ENCODE measurements at places on chromosomes 7 and 10.

DNA sequence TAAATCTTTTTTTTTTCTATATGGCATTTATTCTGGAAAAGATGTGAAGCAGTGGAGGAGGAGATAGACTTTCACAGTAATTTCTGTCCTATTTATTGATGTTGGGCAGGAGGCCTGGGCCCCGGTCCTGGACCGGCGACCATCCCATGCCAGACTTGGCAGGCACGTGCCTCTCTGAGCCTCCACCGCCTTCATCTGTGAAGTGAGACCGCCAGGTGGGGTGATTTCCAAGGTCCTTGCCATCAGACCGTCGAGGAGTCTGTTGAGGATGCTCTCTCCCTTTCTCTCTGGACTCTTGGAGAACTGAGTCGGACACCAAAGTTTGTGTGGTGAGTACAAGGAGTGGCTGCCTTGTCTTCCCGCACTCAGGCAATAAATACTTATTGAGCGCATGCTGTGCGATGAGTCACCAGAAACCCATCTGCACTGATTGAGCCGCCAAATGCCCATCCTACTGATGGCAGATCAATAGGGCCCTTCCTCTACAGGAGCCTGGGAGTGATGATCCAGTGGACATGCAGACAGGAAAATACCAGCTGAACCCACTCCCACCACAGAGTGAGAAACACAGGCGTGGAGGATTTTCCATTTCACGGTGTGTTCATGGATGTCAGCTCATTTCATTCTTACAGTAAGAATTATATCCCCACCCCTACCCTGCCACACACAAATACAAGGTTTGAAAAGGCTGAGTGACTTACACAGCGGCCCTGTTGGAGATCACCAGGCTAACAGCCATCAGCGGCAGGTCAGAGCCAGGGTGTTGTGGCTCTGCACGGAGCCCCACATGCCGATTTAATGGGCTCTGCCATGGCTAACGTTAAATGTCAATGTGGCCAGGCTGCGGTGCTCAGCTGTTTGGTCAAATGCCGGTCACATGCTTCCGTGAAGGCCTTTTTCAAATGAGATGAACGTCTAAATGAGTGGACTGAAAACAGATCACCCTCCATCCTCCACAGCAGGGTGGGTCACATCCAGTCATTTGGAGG lies 11.5 kb upstream of the PRKAG2 start:
- no peak for DNase-seq

DNA sequence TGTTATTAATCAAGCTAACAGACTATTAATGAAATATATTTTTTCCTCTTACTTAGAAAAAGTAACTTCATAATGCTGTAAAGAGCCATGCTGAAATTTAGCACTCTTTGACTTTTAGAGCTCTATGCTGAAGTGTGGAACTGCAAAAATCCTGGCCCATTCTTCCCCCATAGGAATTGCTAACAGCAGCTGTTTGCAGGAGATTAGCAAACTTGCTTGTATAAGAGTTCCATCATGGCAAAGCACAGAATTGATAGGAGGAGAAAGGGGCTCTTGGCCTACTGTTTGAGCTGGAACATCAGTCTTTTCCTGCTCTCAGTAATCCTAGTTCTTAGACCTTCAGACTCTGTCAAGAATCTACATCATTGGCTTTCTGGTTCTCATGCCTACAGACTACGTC lies 18.3 kb upstream of the GNAT3 start:
- no peak for DNase-seq

- DNase-seq, result no peak
These were observed 1.8 kb upstream of the CSGALNACT2 start for GRCh38 chr10:43136432-43136831.

GRCh38 chr7:138753610-138754009 lies 44.2 kb upstream of the TMEM213 start:
- no peak for DNase-seq

DNA sequence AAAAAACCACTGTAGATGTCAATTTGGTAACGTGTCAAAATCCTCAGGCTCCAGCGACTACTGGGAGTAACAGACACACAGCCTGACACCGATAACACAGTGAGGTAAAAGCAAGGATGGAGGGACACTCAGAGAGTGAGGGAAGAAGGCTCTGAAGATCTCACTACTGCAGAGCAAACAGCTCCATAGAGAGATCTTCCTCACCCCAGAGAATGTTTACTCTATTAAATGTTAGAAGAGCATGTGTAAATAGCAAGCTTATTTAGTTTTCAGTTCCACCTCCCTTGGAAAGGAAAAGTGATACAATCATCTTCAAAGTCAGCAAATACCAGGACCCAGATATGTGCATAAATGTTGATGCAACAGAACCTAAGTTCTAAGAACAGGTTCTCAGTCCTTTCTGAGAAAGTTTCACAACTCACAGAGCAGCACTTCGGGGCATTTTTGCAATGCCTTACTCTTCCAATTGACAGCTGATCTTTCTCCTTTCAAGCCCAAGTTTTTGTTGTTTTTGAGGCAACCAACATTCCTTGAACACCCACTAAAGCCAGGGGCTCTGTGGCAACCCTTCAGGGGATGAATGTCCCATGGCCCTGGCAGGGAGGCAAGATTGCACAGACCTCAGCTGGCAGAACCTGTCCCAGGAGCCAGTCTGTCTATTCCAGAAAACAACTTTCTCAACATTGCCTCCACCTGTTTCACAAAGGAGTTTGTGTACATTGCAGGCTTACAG lies 177.4 kb downstream of the SFMBT2 start:
- peak; percentile 62 for DNase-seq

GRCh38 chr10:114881417-114881816 lies 56.6 kb upstream of the TRUB1 start:
- no peak for DNase-seq

Data from psoas muscle (tissue), 8 donors.